Activated CD8-positive, alpha-beta T cell treated with anti-CD3 and anti-CD28 coated beads for 36 hours (primary cell): ENCODE measurements at places on chromosomes 6 and 20. TPM values are rescaled to one million over a fixed set of nuclear protein-coding genes. Genes with fewer than 3 reads are reported as not detected.

The SMOC2 gene
- not detected for total RNA-seq

The SYCP2 gene
- 2.6 TPM for total RNA-seq

The SSTR4 gene
- total RNA-seq: not detected

The IL17F gene
- total RNA-seq: 0.86 TPM

The WFDC5 gene
- not detected for total RNA-seq

The TNFRSF6B gene
- total RNA-seq: not detected

The NFATC2 gene
- 38.3 TPM for total RNA-seq

DNA sequence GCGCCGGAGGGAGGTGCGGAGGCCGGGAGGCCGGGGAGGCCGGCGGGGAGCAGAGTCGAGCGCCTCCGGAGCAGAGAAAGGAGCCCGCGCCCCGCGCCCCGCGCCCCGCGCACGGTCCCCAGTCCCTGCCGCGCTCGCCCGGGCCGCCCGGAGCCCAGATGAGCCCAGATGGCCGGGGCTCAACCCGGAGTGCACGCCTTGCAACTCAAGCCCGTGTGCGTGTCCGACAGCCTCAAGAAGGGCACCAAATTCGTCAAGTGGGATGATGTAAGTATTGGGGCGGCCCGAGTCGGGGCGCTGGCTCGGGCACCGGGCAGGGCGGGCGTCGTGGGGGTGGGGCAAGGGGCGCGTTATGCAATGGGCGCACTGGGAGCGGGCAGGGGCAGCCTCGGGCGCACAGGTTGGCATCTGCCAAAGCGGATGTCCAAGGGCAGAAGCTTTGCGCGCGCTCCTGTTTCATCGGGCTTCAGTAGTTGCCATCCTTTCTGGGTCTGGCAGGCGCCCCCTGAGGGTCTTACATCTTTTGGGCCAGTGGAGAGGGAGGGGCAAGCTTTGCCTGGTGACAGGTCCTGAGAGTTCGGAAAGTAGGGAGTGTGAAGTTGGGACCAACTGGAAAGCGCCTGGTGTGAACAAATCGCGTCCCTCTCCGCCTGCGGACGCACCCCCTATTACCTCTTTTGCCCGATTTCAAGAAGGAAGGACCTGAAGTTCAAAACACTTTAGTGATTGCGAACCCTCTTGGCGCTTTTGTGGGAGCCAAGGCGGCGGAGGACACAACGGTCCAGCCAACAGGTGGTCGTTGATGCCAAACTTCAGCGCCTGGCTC, 631 bp downstream of the PLCB1 start:
- DNase-seq: peak; percentile 22

DNA sequence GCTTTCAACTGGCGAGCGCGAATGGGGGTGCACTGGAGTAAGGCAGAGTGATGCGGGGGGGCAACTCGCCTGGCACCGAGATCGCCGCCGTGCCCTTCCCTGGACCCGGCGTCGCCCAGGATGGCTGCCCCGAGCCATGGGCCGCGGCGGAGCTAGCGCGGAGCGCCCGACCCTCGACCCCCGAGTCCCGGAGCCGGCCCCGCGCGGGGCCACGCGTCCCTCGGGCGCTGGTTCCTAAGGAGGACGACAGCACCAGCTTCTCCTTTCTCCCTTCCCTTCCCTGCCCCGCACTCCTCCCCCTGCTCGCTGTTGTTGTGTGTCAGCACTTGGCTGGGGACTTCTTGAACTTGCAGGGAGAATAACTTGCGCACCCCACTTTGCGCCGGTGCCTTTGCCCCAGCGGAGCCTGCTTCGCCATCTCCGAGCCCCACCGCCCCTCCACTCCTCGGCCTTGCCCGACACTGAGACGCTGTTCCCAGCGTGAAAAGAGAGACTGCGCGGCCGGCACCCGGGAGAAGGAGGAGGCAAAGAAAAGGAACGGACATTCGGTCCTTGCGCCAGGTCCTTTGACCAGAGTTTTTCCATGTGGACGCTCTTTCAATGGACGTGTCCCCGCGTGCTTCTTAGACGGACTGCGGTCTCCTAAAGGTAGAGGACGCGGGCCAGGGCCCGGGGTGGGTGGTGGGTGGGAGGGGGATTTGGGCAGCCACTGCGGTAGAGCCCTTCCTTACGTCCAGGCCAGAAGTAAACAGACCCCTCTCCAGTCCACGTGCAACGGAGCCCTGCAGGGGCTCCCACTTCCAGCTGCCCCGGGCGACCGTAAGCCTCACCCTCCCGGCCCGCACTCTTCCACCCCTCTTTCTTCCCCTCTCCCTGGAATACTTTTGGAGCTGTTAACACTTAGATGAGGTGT, 998 bp downstream of the BMP2 start:
- peak; percentile 2 for DNase-seq

- no peak for DNase-seq
Measured at GRCh38 chr20:24795436-24795835, 153.6 kb upstream of the CST7 start.

GRCh38 chr20:25297141-25297905, 49.4 kb downstream of the PYGB start:
- DNase-seq: no peak

GRCh38 chr6:3077430-3077829, 9.1 kb downstream of the RIPK1 start:
- no peak for DNase-seq

DNA sequence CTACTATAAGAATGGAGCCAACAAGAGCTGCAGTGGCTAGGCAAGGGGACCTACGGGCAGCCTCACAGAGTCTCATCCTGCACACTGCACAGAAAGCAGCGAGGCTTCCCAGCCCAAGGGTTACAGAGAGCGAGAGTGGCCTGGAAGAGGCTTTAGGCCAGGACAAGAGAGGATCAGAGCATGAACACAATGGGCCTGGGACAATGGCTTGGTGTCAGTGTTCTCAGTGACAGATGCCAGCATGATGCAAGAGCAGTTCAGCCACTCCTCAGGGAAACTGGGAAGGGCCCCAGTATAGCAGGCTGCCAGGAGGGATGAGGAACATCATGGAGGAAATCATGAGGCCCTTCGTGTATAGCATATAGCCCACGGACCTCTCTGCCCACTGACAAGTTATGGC, 108.0 kb downstream of the NUS1 start:
- DNase-seq: no peak

DNA sequence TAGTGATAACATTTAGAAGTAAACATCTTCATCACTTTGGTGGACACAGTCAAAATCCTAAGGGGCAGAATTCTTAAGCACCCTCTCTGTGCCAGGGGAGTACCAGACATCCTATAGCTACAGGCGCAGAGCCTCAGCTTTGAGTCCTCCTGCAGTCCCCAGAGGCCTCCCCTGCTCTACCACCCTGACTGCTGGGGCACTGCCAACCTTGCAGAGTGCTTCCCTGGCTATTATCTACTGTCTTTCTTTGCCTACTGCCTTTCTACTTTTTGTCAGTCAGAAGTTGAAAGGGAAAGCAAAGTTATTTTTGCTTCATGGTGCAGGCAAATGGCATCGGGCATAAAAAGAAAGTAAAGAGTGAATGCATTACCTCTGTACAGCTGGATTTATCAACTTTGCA, 80.1 kb downstream of the AIG1 start:
- DNase-seq: no peak

DNA sequence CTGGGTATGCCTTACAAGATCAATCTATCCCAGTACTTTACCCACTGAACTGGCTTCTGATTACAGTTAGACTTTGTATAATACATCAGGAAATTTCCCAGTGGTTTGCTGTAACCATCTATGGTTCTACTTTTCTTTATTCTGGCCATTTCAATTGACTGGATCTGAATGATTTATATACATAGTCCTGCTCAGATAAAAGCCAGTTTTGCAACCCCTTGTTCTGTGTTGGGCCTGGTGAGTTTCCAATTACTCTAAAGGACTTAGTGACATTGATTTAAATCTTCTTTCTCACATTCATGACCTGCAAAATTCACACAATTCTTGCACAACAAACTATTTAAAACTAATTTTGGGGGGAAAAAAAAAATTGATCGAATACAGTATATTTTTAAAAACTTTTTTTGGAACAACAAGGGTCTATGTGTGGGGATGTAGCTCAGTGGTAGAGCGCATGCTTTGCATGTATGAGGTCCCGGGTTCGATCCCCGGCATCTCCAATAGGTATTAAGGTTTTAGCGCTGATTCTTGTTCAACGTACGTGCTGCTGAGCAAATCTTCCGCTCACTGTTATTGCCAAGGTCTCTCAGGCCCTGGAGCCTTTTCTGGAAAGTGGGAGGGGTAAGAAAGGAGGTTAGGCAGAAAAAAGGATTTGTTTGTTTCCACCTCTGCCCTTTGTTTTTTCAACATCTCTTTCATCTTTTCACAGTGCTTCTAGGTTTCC, 117.5 kb downstream of the GPX5 start:
- DNase-seq: peak; percentile 74

GRCh38 chr6:81875782-81876293, 123.4 kb upstream of the TENT5A start:
- DNase-seq: no peak

- DNase-seq: no peak
Measured at GRCh38 chr6:56445818-56446217, 196.9 kb downstream of the DST start.

DNA sequence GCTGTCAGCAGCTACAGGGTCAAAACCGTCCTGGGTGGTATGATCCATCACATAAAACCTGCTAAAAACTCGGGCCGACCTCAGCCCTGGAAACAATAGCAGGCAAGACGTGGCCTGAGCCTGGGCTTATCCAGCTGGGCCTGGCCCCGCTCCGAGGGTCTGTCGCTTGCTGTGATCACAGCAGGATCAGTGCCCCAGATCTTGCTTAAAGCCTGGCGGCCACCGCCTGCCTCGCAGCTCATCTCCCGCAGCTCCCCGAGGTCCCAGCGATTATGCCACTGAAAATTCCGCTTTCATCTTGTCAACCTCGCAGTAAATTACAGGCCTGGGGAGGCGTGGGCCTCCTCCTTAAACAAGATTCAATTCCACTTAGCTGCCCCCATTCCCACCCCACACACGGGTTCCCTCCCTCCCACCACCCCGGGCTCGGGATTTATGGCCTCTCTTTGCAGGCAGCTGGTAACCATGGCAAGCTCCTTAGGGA, 40.1 kb downstream of the CDH22 start:
- no peak for DNase-seq

DNA sequence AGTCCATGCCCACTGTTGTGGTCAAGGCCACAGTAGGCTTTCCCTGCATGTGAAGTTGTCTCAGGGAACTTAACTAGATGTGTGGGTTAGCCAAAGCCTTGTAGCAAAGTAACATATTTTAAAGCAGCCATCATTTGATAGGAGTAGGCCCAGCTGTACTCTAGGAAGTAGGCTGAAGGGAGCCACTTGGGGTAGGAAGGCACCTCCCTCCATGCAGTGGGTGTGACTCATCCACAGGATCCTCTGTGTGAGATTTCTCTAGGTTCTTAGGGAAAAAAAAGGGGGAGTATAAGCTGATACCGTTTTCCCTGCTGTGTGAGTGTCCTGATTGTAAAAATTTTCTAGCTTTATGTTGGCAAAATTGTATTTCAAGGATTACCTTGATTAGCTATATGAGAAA, 44.7 kb downstream of the VAPB start:
- DNase-seq: no peak

DNA sequence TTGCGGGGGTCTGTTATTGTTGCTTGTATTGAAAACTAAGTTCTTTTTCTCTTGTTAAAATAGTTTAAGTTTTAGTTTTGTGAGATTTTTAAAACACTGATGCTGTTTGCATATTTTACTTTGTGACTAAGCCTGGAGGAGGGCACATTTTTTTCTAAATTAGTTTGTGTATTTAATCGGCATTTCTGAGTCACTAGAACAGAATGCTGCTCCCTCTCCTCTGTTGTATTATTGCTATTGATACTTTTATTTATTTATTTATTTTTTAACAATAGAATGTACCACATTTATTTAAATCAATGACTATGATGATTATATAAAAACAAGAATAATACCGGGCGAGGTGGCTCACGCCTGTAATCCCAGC, 5.1 kb upstream of the FAM50B start:
- DNase-seq: no peak

DNA sequence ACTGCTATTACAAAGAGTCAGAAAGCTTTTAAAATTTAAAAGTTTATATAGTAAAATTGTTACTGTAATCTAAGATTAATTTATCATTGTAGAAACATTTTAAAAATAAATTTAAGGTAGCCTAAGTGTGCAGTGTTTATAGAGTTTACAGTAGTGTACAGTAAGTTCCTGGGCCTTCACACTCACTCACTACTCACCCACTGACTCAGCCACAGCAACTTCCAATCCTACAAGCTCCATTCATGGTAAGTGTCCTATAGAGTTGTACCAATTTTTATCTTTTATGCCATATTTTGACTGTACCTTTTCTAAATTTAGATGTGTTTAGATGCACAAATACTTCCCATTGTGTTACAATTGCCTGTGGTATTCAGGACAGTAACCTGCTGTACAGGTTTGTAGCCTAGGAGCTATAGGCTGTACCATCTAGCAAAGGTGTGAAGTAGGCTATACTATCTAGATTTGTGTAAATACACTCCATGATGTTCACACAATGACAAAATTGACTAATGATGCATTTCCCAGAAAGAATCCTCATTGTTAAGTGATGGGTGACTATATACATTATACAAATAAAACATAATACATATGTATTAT, 10.2 kb upstream of the TMEM170B start:
- DNase-seq: no peak

DNA sequence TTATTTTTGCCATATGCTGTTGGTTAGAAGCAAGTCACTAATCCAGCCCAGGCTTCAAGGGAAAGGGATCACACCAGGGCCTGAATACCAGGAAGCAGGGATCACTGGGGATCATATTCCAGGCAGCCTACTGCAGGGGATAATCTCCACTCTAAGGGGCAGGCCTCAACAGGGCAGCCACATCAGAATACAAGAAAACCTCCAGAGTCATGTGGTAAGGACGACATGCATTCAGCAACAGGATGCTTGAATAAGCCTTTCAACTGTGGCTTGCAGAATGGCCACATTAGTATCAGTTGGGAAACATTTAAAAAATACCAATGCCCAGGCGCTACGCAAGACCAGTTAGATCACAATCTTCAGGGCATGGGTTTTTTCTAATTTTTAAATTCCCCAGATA, 109.1 kb downstream of the LY86 start:
- no peak for DNase-seq

- DNase-seq: no peak
Measured at GRCh38 chr20:25685276-25686080, 11.2 kb downstream of the ZNF337 start.

- DNase-seq: no peak
Measured at GRCh38 chr6:115783402-115784061, 277.2 kb downstream of the FRK start.

DNA sequence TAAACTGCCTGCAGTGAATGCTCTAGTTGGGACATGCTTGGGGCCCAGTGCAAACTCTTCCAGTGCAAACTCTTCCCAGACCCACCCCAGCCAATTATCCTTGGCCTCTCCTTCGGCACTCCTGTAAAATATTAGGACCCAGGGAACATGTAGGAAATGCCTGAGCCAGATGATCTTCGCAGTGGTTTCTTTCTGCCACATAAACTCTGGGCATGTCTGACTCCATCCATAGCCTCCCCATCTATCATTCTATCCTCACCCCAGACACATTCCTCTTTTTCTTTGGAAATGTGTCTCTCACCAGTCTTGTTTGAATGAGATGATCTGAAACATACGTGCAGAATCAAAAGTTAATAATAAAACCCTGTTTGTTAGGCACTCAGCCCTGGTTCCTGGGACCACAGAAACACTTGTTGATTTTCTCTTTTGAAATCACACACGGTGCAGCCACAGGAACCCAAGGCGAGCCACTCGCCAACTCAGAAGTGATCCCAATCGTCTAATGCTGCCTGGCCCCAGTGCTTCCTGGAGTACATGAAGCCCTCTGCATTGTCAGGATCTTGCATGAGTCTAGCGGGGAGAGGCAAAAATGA, 108.9 kb upstream of the CST7 start:
- DNase-seq: no peak
